ENCODE measurements at places on chromosomes 11 and 22.
A peak's percentile ranks its signal among the peaks of the same experiment; 100 is the strongest.

DNA sequence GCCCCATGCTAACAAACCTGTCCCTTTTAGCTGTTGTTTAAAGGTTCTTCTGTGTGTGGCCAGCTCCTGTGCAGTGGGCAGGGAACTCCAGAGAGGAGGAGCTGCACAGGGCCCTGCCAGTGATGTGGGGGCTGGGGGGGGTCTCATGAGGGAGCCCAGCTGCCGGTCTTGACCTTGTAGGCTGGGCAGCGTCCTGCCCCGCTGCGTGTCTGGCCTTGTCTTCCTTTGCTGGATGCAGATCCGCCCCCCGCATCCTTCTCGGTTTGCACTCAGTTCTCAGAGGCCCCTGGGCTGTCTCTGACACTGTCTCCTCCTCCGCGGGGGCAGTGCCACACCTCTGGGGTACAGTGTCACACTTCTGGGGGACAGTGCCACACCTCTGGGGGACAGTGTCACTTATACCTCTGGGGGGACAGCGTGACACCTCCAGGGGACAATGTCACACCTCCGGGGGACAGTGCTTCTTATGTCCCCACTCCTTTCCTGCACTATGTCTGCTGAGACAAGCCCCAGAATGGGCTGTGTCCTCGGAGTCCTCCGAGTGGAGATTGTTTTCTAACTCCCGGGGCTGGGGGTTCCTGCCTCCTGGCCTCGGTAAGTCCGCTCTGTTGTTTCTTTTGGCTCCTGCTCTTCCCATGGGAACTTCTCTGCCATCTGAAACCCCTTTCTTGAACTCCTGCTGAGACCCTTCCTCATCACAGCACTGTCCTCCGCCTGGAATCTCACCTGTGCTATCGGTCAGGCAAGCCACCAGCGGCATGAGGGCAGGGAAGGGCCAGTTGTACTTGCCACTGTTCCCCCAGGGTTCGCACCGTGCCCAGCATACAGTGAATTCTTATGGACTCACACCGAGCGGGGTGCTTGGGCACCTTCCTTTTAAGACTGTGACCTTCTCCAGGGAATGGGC is 788.3 kb downstream of the TBC1D22A start:
- peak; percentile 28 for DNase-seq

GRCh38 chr11:60396799-60397198 is 540 bp downstream of the MS4A14 start:
- no peak for DNase-seq

- no peak for DNase-seq
Observed at GRCh38 chr22:35482974-35483373, 57.7 kb upstream of the RASD2 start.

DNA sequence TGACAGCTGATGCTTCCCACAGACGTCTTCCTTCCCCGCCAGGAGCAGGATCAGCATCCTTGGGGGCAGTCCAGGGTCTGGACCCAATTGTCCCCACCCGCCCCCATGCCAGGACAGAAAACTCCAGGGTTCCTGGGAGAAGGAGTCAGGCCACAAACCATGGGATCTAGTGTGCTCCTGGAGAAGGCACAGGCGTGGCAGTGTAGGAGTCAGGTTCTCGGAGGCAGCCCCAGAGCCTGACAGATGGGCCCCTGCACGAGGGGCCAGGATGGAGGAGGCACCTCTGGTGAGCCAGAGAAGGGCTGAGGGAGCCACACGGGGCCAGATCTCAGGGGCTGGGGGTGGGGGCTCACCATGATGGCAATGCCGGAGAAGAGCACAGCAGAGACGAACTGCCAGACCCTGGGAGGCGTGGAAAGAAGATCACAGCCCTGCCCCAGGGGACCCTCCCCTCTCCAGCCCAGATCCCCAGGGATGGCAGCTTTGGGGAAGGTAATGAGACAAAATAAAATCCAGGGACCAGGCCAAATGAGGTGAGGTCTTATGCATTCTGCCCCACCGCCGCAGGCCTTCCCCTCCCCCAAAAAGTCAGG is 13.6 kb downstream of the TP53I11 start:
- DNase-seq = no peak

DNA sequence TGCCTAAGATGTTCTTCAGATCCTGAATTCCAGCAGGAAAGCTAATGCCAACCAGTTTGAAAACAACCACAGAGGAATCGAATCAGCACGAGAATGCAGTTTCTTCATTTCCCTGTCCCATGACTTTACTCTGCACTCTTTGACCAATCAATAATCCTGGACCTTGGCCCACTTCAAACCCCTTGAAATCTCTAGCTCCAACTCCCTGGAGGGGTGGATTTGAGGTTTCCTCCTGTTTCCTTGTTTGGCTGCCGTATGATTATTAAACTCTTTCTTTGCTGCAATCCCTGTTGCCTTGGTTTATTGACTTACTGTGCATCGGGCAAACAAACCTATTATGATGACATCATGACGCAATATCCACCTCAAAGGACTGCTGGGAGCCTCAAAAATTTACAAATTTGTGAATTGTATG is 109.3 kb downstream of the FBXO7 start:
- no peak for DNase-seq

GRCh38 chr22:17064498-17065100 is 20.2 kb upstream of the IL17RA start:
- peak; percentile 15 for DNase-seq

- no peak for DNase-seq
Observed at GRCh38 chr22:50267591-50268390, 2.4 kb downstream of the MAPK11 start.

DNA sequence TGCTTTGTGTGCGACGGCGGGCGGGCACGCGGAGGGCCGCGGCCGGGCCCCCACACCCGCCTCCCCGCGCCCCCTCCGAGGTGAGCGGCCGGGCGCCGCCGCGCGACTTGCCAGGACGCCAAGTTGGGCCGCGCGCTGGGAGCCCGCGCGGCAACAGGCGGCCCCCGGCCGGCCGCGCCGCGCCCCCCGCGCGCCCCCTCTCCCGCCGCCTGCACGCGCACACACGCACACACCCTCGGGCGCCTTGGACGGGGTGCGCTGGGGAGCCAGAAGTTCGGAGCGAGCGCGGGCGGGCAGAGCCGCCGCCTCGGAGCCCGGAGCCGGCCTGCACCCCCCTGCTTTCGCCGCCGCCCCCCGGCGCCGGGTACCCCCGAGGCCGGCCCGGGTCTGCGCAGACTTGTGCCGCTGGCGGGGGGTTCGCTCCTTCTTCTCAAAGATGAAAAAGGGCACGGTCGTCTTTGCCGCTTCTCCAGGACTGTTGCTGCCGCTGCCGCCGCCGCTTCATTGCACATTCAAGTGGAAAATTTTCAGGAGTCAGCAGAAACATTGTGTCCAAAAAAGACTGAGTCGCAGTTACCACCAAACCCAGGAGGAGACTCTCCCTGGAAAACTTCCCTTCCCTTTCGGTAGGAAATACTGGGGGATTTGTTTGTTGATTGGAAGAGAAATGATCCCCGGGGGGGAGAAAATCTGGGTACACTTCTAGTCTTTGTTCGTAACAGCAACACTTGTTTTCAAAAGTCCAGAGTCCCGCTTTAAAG is 895 bp downstream of the TEAD1 start:
- no peak for DNase-seq

DNA sequence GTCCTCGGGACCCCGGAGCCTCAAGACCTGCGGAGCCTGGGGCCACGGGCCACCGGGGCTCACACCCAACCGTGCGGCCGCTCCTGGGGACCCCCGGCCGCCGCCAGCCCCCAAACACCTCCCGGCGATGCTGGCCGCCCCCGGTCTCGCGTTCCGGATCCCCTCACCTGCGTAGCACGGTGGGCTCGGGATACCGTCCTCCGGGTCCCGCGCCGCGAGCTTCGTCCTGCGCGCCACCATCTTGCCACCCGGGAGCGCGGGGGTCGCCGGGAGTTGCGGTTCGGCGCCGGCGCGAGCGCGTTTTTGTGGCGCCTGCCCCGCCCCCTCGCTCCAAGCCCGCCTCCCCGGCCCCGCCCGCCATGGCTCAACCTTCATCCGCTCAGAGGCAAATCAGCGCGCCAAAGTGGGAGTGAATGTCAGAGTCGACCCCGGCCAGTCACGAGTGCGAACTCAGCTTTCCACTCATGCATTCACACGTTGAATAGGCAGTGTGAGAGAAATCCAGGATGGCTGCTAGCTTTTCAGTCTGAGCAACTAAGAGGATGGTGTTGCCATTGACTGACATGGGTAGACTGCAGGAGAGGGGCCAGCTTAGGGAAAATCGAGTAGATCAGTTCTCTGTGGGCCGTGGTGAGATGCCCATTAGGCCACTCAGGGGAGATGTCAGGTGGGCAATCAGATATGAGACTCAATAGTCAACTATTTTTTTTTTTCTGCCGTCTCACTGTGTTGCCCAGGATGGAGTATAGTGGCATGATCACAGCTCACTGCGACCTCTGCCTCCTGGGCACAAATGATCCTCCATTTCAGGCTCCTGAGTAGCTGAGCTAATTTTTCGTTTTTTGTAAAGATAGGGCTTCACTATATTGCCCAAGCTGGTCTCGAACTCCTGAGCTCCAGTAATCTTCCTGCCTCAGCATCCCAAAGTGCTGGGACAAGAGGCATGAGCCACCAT is 28.3 kb downstream of the SERHL2 start:
- peak; percentile 91 for DNase-seq

GRCh38 chr11:94746721-94747120 is 21.4 kb upstream of the AMOTL1 start:
- no peak for DNase-seq

- DNase-seq = no peak
Observed at GRCh38 chr11:44032299-44033085, 15.3 kb upstream of the ACCSL start.

DNA sequence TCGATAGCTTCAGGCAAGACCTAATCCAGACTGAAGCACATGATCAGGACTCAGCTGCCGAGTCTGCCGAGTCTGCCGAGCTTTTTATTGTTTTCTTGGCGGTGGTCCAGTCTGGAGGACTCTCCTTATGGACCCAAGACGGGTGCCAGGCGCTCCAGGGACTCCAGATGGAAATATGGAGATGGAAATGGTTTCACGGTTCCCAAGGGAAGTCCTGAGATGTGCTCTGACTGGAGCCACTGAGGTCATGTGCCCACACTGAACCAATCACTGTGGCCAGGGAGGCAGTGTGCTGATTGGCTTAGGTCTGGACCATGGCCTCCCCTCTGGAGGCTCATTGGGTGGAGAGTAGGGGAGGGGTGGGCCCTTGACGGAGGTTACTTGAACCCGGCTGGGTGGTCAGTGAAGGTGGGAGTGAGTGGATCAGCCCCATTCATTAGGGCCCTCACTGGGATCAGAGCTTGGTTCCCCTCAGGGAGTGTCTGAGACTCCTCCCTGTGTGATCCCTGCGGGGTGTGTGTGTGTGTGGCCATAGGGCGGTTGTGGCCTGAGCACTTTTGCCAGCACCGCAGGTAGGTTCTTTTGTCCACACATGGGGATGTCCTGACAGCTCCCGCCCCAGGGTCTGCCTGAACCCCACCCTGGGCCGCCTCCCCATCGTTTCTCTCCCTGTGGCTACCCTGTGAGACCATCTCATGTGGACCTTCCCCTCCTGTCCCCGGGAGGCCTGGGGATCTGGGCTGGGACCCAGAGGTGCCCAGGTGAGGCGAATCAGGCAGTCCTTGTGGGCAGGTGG is 14.0 kb downstream of the RPS6KA4 start:
- no peak for DNase-seq

GRCh38 chr22:32874976-32875375 is 73.5 kb downstream of the TIMP3 start:
- no peak for DNase-seq
